ENCODE measurements at places on chromosomes 6 and 20.

- no peak for DNase-seq
Measured at GRCh38 chr20:62782893-62783278, 13.4 kb upstream of the MRGBP start.

GRCh38 chr6:169254456-169255316 is 1.0 kb upstream of the THBS2 start:
- no peak for DNase-seq

- no peak for DNase-seq
Measured at GRCh38 chr20:44209686-44210405, 725 bp downstream of the OSER1 start.

DNA sequence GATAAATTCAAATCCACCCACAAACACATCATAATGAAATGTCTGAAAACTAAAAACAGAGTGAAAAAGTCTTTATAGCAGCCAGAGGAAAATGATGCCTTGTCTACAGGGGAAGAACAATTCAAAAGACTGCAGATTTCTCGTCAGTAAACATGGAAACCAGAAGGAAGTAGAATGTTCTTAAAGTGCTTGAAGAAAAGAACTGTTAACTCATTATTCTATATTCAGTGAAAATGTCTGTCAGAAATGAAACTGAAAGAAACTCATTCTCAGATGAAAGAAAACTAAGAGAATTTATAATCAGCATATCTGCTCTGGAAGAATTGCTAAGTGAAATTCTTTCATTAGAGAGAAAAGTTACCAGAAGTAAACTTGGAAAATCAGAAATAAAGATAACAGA is 416.1 kb downstream of the TBC1D32 start:
- DNase-seq = no peak

GRCh38 chr20:43853918-43854317 is 60.7 kb upstream of the TOX2 start:
- no peak for DNase-seq

GRCh38 chr6:136763255-136763654 is 29.0 kb downstream of the MAP3K5 start:
- DNase-seq = no peak

DNA sequence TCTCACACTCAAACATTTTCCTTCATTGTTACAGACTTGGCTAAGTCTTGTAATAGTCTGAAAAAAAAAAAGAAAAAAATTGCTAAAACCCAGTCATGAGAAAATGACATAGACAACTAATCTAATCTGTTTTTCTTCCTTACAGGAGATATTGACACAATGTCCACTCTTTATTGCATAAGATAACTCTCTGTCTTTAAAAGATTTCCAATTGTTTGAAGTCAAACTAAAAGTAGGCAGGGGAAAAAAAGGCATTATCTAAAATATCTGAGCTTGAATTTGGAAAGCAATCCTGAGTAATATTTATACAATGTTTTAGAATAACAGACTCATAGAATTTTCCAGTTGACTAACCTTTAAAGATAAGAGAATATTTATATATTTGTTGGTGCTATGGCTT is 233.0 kb upstream of the CEP162 start:
- no peak for DNase-seq

DNA sequence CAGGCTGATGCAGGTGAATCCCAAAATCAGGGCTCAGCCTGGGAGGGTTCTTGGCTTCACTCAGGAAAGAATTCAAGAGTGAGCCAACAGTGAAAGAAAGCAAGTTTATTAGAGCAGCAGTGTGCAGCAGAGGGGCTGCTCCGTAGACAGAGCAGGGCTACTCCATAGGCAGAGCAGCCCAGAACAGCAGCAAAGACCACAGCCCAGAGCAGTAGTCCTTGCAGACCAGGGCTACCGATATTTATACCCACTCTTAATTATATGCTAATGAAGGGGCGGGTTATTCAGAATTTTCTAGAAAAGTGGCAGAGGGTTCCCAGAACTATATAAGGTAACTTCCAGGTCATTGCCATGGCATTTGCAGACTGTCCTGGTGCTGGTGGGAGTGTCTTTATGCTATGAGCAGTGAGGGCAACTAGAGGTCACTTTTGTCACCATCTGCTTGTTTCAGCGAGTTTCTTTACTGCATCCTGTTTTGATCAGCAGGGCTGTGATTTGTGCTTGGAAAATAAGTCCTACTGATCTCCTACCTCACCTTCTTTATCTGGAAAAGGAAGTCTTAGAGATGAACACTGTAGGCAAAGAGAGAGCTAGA is 39.8 kb upstream of the PTPN1 start:
- DNase-seq = no peak

DNA sequence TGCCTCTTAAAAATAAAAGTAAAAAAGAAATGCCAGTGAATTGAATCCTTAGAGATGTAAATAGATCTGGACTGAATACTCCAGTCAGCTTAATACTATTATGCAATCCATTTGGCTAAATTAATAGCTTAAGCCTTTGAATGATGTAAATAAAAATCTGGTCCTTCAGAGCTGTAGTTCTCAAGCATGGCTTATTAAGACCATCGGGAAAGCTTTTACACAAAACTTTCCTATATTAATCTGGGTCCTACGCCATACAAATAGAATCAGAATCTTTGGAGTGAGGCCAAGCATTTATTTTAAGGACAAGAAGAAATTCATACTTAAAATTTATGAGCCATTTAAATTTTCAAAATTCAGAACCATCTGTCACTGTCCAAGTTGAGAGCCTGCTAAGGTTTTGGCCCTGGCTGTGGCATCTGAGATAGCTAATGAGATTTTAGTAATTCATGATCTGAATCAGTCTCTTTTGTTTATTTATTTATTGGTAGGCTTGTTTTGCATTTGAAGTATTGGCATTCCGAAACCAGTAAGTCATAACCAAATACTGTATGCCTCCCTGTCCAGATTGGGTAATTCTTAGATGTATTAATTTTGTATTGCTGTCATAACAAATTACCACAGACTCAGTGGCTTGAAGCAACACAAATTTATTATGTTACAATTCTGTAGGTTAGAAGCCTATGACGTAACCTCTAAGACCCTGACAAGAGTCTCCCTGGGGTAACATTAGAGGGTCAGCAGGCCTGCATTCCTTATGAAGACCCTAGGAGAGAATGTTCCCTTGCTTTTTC is 228.1 kb upstream of the RAB32 start:
- no peak for DNase-seq

- DNase-seq = no peak
Measured at GRCh38 chr6:87706187-87706966, 4.3 kb upstream of the AKIRIN2 start.

- no peak for DNase-seq
Measured at GRCh38 chr6:81613606-81614005, 138.9 kb downstream of the TENT5A start.

DNA sequence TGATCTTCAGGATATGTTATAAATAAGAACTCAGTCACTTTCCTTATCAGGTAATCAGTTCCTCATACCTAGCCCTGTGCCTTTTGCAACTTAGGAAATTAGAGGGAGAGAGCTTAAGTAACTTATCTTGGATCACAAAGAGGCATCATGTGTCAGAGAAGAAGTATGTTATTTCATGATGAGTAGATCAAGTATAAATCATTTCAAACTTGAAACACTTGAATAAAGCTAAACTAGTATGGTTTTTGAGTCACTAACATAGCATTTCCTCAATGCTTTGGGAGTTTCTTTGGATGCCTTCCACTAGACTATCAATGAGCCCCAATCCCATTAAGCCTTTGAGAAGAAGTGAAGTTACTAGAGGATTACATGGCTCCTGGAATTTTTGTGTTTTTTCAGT is 102.6 kb upstream of the TNFAIP3 start:
- DNase-seq = no peak

DNA sequence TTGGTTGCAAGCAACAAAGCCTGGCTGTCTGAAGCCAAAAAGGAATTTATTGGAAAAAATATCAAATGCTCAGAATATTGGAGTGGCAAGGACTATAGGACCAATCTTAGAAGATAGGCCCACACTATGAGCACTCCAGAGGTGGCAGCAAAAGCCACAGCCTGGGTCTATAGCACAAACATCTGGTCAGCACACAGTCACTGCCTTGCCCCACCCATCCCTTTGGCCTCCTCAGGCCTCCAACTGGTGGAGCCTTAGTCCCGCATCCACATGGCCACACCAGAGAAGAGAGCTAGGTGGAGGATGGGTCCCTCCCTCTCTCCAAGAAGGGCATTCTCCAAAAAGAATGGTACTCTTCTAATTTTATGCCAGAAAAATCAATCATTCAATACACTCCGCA is 14.0 kb downstream of the NUDT3 start:
- no peak for DNase-seq

DNA sequence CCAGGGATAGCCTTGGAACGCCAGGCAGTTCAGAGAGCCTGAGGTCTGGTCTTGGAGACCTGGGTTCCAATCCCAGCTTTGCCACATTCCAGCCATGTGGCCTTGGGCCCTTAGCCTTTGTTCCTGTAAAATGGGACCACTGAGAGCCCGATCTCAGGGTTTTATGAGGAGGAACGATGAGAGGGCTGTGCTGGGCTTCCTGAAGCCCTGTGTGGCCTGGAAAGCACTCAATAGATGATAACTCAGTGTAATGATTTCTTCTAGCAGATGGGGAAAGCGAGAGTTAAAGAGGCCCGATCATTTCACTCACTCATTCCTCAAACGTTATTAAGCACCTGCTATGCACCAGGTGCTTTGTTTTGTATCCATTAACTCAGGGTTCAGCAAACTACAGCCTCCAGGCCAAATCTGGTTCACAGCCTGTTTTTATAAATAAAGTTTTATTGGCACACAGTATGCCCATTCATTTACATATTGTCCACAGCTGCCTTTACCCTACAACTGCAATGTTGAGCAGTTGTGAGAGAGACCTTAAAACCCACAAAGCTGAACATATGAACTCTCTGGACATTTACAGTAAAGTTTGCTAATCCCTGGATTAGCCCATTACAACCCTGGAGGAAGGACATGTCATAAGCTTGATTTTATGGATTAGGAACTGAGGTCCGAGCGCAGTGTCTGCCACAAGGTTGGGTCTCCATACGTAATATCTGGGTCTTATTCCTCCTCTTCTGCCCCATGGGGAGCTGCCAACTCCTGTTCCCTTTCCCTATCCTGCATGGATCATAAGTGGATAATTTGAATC is 90.4 kb downstream of the CEBPB start:
- no peak for DNase-seq

- DNase-seq = no peak
Measured at GRCh38 chr6:156193381-156193780, 583.8 kb upstream of the ARID1B start.

DNA sequence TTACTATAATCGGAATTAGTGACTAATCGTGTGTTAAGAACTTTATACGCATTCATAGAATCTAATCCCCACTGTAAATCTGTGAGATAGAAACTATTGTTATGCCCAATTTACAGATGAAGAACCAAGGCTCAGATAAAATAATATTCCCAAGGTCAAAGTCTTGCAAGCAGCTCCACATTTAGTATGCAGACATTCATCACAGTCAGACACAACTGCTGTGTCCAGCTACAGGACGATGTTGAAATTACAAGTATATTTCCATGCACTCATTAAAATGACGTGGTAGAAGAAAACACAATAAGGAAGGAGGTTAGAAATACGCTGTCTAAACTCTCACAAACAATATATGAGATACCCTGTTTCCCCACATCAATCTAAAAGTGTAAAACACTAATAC is 82.5 kb downstream of the PREX1 start:
- DNase-seq = no peak

GRCh38 chr20:58976061-58976730 is 4.9 kb upstream of the NELFCD start:
- DNase-seq = no peak

- no peak for DNase-seq
Measured at GRCh38 chr20:46746956-46747526, 37.6 kb downstream of the SLC2A10 start.

DNA sequence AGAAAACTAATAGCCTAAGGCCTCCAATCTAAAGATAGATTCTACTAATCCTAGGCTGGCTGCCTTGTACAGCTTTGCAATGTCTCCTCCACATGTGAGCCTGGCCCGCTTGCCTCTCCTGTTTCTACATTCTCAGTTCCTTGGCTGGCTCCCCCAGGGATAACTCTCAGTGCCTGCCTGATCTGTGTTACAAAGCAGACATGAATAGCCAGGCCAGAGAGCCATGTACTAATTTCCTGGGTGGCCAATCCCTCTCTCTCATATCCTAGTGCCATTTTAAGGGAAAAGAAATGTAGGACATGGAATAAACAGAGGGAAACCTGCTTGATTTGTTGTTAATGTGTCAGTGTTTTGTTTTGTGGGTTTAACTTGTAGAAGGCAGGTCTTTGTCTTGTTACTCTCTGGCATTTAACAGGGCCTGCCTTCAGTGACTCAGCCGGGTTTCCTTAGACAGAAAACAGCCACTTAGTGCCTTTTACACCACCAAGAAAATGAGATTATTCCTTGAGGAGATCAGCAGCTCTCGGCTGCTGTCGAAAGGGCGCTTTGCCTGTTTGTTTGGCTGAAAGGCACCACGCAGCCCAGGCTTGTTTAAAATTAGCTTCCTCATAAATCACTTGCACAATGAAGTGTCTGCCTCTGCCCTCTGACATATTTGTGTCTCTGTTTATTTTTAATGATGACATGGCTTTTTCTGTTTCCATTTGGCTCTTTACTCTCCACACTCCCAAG is 702.7 kb downstream of the MAFB start:
- DNase-seq = no peak

DNA sequence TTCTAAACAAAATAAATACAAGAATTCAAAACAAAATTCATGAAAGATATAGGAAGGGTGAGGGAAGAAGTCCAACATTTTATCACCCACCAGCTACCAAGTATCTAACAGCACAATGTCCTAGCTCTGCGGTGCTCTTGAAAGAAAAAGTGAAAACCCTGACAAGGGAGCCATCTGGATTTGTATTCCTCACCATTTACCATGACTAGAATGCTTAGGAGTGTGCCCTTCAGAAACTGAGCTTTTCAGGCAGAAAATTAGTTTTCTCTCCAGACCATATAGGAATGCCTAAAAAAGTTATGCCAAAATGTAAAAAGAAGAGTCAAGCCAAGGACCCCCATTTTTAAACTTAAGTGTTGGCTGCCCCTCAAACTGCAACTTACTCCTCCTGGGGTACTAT is 4.5 kb downstream of the SNX5 start:
- no peak for DNase-seq

DNA sequence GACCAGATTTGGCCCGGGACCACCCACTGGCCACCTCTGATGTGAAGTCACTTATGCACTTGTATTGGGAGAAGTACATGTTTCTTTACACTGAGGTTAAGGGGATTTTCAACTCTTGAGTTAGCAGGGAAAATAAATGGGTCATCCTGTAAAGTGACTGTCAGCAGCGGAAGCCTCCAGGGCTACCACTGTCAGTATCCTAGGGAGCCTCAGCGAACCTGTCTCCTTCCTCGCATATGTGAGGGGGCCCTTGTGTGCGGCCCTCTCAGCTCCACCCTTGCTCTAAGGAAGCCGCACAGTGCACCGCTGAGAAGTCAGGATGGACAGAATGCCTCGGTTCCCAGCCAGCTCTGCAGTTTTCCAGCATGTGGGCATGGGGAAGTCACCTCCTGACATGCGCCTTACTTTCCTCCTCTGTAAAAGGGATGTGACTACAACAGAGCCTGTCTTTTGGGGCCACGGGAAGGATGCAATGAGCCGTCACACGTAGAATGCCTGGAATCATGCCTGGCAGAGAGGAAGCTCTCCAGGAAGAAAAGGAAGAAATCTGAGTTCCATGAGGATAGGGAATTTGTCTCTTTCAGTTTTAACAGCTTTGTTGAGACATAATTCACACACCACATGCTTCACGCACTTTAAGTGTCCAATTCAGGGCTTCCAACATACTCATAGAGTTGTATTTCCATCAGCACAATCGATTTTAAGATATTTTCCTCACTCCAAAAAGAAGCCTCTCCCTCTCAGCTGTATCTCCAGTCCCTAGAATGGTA is 115.4 kb downstream of the SYCP2 start:
- no peak for DNase-seq
